ENCODE measurements at places on chromosomes 12 and 14.

GRCh38 chr12:53211476-53212381, 4.7 kb upstream of the ITGB7 start:
- DNase-seq: no peak

DNA sequence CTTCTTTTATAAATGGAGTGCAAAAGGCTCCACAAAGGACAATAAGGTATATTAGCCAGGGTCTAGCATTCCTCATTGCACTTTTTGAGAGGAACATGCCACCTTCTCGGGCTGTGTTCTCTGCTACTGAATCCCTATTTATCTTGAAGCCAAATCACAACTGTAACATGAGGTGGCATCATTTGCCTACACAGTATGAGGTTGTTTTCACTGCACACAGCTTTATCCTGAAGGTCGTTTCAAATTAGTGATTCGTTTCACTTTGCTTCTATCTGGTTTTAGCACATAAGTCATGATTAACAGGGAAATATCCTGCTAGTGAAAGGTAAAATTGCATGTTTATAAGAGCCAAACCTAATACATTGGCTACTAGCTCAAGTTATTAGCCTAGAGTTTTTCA, 153.8 kb downstream of the SLC35F4 start:
- no peak for DNase-seq

GRCh38 chr12:67068204-67068731, 200.9 kb upstream of the CAND1 start:
- no peak for DNase-seq

DNA sequence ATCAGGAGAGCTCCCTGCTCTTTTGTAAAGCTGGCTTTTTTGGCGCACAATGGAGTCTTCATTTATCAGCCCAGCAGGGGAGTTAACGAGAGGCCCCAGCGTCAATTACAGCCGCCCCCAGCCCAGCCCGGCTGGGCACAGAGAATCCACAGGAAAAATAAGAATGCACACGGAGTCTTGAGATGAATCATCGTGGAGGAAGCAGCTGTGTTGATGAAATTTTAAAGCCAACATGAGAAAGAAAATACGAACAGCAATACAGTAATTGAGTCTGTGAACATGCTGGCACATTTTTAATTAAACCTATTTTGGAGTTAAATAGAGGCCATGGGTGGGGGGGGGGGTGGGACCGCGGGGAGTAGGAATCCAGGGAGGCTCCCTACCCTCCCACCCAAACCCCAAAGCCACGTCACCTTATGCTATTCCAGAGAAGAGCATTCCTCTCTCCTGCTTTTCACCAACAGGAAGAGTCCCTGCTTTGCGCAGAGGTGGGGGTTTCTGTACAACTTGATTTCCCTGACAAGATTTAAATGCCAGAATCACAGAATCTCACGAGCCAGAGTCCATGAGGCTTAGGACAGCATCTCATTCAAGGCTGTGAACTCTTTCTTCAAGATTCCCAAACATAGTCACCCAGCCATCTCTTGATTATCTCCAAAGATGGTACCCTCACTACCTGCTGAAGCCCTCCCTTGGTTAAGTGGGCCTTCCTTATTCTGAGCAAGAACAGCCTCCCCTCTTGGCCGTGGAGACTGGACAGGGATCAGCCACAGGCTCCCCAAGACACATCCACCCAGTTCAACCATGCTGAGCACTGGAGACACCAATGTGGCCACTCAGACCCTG, 50.3 kb downstream of the CCNK start:
- no peak for DNase-seq

- no peak for DNase-seq
Observed at GRCh38 chr14:103848175-103849077, 1.1 kb upstream of the PPP1R13B start.

DNA sequence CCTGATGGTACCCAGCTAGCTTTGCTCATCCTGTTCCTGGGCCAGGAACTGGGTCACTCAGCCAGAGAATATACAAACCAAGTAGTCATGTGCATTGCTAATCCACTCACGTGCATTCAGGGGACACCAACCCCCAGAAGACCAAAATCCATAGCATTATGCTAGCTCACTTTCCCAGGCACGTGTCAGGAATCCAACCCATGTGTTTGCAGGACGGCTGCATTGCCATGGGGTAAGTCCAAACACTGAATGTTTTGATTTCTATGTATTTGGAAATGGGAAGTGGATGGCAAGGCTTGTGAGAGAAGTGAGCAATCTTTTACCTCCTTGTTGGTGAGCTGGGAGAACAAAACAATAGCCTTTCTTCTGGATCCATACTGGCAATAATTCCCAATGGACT, 87.1 kb upstream of the FOXN3 start:
- no peak for DNase-seq

DNA sequence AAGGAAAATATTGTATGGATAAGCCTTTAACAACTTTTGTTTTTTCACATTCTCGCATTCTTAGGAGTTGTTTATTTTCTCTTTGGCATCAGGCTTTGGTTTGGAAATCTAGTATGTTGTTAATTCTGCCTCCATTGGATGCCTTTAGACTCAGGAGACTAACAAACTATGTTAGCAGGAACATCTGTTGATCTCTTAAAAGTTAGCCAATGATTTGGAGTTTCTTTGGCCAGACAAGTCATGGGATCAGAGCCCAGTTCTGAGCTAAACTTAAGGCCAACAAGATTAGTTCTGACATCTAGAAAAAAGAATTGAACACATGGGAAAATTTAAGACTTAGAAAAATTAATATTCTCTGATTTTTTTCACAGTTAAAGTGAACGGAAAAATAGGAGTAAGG, 35.3 kb upstream of the STRAP start:
- DNase-seq: no peak

DNA sequence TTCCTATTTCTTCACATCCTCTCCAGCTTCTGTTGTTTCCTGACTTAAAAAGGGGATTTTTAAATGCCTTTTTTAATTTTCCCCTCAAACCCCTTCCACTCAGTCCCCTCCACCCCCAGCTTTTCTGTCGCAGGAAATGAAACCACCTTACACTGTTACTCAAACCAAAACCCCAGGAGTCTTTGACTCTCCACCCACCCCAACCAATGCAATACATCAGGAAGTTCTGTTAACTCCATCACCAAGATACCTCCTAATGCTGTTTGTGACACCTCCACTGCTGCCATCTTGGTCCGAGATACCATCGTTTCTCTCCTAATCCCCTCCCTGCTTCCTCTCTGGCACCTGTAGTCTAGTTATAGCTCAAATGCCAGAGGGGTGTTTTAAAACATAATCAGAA, 25.4 kb upstream of the CPM start:
- DNase-seq: no peak

DNA sequence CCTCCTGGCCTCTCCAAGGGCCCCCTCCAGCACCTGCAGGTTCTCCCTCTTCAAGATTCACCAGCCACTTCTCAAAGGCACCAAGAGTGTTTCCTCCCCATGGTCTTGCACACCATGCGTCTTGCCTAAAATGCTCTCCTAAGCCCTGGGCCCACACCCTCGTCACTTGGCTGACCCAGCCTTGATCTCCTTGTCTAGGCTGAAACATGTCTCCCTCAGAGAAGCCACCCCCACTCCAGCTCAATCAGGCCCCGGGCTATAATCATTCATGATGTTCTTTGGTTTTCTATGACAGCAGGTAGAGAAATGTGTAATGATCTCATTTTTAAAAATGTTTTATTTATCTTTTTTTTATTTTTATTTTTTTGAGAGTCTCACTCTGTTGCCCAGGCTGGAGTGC, 88.1 kb downstream of the EFCAB11 start:
- DNase-seq: no peak

GRCh38 chr14:70601162-70601561, 707 bp upstream of the MED6 start:
- DNase-seq: no peak

- no peak for DNase-seq
Observed at GRCh38 chr12:18559242-18559641, 178.6 kb downstream of the PLCZ1 start.

DNA sequence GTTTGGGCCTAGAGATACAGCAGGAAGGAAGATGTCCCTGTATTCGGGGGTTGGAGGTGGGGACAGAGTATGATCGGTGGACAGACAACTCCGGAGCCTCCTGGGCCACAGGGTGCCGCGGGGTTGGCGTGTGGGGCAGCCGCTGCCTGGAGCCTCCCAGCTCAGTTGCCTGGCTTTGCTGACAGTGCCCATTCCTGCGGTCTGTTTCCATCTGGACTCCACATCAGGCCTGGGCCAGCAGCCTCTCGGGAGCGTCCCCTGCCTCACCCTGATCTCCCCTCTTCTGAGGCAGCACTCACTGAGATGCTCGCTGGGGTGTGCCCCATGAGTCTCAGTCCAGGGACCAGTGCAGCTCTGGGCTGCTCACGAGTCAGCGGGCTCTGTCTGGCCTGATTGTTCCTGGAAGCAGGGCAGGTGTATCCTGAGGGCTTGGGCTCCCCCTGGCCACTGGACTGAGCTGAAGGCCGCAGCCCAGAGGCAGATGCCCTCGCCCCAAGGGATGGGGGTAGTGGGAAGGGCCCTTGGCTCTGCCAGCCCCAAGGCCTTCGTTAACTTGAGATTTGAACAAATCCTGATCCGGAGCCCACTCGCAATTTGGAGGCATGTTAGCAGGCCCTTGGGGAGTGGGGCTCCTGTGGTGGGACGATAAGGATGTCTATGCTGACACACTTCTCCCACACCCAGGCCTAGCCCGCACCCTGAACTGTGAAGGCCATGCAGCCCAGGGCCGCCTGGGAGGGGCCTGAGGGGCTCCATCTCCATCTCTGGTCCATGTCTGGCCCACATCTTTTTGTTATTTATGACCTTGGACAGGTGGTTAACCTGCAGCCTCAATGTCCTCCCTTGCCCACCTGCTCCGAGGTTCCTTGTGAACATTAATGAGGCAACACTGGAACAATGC, 7.5 kb downstream of the HIP1R start:
- no peak for DNase-seq

DNA sequence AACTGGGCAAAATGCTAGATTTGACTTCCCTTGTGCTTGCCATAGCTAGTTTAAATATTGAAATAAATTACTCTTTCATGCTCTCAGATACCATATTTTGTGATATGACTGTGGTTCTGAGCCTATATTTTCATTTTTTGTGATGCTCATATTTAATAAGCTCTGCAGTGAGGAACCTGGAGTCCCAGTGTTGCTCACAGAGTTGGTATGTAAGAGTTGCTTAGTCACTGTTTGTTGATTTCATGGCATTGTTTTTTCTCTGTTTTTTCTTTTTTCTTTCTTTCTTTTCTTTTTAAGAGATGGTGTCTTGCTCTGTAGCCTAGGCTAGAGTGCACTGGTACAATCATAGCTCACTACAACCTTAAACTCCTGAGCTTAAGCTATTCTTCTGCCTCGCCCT, 750.5 kb upstream of the TMEM132C start:
- no peak for DNase-seq

GRCh38 chr12:128531170-128531569, 264.2 kb downstream of the TMEM132C start:
- no peak for DNase-seq

DNA sequence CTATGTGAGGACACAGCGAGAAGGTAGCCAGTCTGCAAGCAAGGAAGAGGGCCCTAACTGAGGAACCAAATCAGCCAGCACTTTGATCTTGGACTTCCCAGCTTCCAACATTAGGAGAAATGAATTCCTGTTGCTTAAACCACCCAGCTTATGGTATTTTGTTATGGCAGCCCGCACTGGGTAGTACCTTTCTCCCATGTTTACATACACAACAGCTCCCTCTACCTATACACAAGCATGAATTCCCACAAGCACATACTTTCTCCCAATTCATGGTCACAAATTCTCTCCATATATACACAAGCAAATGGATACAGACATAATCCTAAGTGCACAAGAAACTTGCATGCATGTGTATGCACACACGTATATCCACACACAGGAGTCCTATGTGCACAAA, 7.4 kb downstream of the ITGB7 start:
- no peak for DNase-seq

GRCh38 chr14:54653712-54654469, 87.0 kb downstream of the SAMD4A start:
- DNase-seq: no peak

DNA sequence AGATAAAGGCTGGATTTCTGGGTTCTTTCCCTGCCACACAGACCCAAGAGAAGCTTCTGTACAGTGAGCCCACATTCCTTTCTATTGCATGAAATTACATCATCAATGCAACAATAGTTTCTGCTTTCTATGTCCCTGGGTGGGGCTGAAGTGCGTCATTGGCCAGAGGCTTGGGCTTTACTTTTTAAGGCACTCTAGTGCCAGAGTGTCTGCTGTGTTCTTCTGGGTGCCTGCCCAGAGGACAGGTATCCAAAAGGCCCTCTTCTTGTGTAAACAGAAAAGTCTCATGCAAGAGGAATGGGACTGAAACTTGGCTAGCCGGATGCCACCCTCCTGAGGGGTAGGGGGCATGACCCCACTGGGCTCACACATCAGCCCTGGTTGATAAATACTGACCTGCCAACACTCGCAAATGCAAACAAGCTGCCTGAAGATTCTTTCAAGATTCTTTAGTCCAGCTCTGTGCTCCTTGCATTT, 5.9 kb downstream of the KRT86 start:
- DNase-seq: no peak

GRCh38 chr12:31491841-31492598, 98.9 kb downstream of the DENND5B start:
- no peak for DNase-seq

DNA sequence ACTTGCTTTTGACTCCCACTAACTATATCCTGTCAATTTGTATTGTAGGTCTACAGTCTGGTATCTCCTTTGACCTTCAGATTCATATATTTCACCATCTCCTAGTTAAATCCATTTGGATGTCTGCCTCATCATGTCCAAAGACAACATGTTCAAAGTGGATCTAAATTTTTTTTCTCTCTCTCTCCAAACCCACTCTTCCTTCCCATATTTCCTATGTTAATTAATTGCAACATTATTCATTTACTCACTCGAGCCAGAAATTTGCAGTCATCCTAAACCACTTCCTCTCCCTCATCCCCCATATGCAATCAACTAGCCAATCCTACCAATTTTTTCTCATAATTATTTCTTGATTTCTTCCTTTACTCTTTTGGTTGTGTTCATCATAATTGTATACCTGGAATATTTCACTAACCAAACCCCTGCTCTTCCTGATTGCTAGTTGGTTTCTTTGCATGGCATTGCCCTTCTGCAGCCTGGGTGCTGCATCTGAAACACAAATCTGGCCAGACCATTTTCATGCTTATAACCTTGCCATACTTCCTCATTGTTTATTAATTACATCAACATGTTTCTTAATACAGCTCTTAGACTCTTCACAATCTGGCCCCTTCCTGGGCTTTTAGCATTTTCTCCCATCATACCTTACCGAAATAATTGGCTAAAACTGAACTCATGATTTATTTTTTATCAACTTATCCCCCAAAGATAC, 442.2 kb downstream of the ADAMTS20 start:
- no peak for DNase-seq

DNA sequence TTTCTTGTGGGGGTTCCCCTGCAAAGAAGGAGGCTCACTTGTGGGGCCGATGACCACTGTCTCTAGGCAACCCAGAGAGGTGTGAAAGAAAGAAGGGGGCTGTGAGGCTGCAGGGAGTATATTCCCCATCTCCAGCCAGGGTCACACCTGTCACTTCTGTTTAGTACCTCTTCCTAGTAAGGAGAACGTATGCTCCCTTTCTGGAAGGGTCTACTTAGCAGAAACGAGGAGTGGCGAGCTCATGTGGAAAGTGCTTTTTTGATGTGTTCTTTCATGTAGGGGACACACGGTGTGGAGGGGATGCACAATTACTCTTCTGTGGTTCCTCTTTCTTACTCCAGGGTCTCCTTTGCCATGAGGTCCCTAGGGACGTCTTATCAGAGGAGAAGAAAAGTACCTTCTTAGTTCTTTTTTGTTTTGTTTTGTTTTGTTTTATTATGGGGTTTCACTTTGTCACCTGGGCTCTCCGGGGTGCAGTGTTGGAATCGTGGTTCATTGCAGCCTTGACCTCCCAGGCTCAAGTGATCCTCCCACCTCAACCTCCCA, 58.3 kb downstream of the PRKCH start:
- no peak for DNase-seq

GRCh38 chr12:132508491-132508740, 18.5 kb downstream of the FBRSL1 start:
- no peak for DNase-seq
